Activated naive CD4-positive, alpha-beta T cell (primary cell): ENCODE measurements at places on chromosomes 6 and 20.
A peak's percentile ranks its signal among the peaks of the same experiment; 100 is the strongest.

DNA sequence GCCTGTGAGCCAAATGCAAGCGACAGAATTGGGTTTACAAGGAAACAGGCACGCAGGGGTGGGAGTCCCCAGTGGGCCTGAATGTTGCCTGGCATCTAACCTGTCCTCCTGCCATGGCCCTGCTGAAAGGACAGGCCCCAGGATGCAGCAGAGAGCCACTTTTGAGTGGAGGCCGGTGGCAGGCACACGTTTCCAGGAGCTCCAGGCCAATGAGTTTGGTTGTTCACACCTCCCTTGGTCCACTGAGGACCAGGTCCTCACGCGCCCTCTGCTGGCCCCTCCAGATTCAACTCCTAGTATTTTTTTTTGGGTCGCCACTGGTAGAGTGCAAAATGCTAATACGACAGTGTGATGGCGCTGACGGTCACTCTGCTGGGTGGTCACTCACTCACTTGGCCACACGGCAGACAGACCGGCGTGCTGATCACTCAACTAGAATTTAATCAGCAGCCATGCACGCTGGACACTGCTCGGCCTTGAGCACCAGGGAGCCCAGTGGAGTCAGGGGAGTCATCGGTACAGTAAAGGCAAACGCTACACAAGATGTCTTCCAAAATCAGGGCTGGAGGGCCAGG lies 81.7 kb upstream of the NFATC2 start:
- peak; percentile 32 for DNase-seq

GRCh38 chr6:56490993-56491392 lies 151.7 kb downstream of the DST start:
- DNase-seq, result no peak

- no peak for DNase-seq
Observed at GRCh38 chr6:1832844-1833787, 223.4 kb downstream of the FOXC1 start.

DNA sequence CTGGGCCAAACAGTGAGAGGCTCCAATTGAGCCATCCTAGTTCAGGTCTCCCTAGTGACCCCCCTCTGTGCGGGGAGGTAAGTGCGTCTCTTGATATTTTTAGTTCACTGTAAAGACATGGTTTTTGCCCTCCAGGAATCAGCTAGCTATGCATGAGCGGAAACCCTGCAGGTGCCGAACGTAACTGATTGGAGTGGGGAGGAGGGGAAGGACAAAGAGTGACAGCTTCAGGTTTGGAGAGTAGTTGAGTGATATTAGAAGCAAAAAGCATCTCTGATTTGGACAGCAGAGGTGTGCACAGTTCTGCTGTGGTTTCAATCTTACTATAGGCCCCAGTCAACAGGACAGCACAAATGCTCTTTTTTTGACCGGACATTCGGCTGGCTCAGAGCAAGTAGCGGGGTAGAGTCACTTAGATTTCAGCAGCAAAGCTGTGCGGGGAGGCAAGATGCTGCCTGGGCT lies 31.8 kb downstream of the TBC1D7 start:
- DNase-seq, result no peak

- no peak for DNase-seq
Observed at GRCh38 chr6:75438013-75438431, 55.6 kb downstream of the FILIP1 start.

DNA sequence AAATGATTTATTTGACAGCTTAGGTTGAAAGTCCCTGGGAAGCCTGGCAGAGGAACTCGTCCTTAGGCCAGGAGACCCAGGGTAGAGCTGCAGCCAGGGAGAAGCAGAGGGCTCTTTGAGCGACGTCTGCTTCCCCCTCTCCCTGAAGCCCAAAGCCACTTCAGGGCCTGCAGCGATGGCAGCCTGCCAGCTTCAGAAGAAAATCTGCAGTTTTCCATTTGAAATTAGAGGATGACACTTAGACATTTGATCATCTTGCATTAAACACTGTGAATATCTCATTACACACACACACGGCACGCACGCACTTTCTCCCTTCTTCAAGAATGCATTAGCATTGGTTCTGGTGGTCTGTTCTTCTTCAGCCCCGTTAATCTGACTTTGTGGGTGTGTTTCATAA lies 96.5 kb downstream of the PLEKHG1 start:
- no peak for DNase-seq

GRCh38 chr20:62628691-62629090 lies 13.6 kb upstream of the SLCO4A1 start:
- no peak for DNase-seq

- DNase-seq, result no peak
Observed at GRCh38 chr6:149763866-149764265, 14.3 kb downstream of the PCMT1 start.

DNA sequence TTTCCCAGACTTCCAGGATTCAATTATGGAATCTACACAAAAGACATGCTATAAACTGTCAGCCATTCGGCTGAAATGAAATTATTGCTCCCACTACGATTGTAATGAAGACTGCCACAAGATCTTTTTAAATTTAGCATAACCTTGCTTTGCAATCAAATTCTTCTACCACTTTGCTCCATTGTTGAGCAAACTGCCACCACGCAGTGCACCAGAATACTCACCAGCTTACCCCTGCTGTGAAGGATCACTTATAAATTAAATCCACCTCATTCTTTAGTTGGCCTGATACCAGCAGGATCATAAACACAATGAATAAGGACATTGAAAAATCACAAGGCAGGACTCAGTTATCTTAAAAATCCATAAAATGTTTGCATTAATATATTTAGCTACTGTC lies 151.8 kb upstream of the PRND start:
- no peak for DNase-seq

DNA sequence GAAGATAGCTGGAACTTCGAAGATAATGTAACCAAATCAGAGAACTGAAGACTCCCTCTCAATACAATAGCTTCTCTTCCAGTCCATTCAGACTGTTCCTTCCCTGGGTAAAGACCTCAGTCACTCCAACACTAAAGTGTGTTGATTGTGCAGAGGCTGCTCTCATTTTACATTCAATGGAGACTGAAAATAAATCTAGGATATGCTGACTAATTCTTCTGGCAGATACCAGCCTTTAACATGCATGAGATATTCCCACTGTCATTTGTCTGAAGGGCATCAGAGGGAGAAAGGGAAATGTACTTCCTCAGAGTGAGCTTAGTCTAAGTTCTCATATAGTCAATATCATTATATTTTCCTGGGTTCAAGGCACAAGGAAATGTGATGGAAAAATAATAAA lies 166.4 kb upstream of the IRAK1BP1 start:
- no peak for DNase-seq

GRCh38 chr6:84415517-84415916 lies 188.1 kb upstream of the CEP162 start:
- DNase-seq, result no peak

DNA sequence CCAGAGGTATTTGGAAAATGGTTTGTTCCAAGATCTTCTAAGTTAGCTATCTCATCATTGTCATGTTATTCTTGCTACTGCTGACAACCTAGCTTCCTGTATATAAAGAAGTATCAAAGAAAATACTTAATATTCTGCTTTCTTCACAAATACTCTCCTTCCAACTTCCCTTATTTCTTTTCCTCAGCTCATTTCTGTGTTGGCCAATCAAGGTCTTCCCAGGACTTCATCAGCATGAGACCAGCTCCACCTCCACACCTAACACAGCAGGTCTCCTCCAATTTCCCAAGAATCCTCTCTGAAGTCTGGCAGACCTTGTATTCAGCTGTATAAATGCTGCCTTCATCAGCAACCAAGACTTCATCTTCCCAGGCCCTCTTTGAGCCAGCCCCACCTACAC lies 538.6 kb upstream of the JARID2 start:
- DNase-seq, result no peak

DNA sequence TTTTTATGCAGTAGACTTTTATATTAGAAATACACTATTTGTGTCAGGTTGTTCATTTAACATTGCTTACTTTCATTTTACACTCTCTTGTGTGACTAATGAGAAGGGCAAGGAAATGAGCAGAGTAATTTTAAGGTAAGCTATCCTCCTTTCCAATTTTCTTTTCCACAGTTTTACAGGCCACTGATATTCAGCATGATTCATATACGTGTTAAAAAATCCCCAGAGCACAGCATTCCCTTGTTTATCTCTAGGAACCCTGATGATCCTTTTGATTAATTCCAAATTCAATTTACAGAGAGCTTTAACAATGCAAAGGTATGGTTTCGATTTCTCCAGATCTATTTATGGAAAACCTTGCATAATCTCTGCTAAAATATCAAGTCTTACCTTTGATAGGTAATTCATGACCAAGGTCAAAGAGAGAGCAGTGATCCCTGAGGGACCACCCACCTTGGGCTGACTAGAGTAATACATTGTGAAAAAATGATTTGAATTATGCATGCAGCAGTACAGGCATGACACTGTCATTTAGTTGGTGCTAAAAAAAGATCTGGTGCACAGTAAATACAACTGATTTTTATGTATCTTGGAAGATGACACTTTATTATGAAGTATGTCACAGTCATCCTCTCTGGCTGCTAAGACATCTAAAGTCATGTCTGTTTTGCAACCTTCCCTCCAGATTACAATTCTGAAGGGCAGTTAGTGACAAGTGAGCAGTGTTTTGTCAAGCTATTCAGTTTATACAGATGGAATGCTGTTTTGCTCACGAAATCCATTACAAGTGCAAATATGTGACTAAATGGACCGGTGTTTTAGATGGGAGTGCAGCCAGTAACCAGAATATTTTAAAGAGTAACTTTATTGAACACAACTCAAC lies 736.6 kb downstream of the EPHA7 start:
- DNase-seq, result no peak

- DNase-seq, result no peak
Observed at GRCh38 chr20:21063276-21063675, 42.9 kb downstream of the LINC00237 start.

GRCh38 chr6:83470001-83470400 lies 39.1 kb upstream of the ME1 start:
- DNase-seq, result no peak
